ENCODE measurements at places on chromosomes 13 and 19. TPM values are rescaled to one million over a fixed set of nuclear protein-coding genes. Genes with fewer than 3 reads are reported as not detected.

DNA sequence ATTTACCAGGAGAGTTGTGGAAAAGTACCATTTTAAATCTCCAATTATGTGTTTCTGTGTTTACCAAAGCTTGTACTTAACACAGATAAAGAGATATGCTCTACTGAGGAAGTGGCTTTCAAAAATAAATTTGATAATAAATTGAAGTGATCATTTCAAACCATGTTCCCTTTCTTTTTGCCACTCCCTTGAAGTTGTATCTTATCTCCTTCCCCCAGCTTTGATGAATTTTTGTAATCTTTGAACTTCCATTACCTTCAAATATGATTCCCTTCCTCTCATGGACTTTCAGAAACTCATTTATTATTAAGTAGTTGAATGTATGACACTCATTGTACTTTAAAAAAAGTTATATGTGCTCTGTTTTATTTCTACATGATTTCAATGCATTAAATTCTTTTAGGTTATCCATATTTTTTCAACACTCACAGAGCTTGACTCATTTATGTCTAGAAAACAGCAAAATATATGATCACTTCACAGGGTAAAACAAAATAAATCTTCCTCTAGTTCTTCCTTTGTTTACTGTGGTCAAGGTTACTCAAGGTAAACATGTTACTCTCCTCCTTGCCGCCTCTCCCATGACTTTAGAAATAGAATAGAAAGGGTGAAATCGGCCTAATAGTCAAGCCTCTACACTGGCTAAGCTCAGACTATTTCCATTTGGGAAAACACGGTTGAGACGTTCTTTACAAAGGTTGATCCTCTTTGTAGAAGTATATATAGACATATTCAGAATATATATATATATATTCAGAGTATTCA lies 251.2 kb upstream of the SPRY2 start:
- DNase-seq = no peak
- H3K4me1 ChIP-seq = no peaks in the 10 kb centered on the region
- peaks cover 5% of the 10 kb centered on the region for H3K36me3 ChIP-seq
- H3K4me3 ChIP-seq = no peak overlapping the region
- H3K27ac ChIP-seq = no peak overlapping the region

- no peak for DNase-seq
- no peaks in the 10 kb centered on the region for H3K27me3 ChIP-seq
- no peaks in the 10 kb centered on the region for H3K36me3 ChIP-seq
Measured at GRCh38 chr13:40178130-40178529, 488.3 kb downstream of the FOXO1 start.

DNA sequence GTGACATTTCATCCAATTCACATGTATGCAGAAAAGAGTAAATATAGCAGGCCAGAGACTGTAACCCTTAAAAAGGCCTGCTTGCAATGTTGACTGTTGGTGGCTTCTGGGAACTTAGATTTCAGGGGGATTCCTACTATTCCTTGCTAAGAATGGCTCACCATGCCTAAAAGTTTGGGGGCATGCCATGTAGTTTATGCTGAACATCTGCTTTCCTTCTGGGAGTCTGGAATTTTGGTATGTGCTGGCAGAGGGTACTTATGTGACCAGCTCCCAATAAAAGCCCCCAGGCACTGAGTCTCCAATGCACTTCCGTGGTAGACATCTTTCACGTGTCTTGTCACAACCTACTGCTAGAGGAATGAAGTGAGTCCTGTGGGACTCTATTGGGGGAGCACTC lies 88.4 kb upstream of the PCDH8 start:
- 0 out of 2 replicates have a peak, but pooled peaks cover 6% of the 10 kb centered on the region for H3K4me1 ChIP-seq
- H3K4me3 ChIP-seq = no peak overlapping the region
- H3K36me3 ChIP-seq = no peaks in the 10 kb centered on the region
- H3K27ac ChIP-seq = no peak overlapping the region

The KCNN4 gene
- 0.26 TPM for total RNA-seq
